ENCODE measurements at places on chromosomes 2 and 18.

DNA sequence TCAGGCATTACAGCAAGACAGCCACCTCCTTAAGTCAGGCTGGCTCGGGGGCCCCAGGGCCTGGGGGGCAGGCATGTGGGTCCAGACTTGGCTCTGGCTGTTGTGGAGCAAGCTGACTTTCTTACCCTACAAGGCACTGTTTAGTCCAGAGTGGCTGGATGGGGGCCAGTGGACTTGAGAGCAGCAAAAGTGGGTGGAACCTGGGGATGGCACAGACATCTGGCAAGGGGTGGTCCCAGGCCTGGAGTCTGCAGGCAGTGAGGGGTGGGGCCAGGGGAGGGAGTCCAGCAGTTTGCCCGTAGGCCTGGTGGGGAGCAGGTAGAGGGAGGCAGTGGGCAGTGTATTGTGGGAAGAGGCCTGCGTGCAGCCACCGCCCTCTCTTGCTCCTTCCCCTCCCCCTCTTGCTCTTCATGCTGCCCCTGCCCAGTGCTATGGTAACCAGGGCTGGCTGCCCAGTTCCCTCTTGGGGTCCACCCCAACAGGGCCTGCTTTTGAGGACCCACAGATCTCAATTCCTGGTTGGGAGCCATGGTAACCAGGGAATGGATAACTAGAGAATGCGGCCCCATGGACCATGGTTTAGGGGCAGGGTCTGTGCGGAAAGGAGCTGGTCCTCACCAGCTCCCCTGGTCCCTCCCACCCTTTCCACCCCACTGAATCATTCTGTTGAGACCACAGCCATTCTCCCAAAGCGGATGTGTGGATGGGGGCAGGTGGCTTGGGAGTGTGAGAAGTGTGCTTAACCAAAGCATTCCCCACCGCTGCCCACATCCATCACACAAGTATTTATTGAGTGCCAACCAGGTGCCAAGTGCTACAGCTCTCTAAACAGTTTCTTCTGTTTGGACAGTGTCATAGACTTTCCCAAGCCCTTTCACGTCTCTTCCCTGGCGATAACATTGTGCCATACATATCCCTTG is 19.3 kb downstream of the SPEG start:
- no peak for DNase-seq

DNA sequence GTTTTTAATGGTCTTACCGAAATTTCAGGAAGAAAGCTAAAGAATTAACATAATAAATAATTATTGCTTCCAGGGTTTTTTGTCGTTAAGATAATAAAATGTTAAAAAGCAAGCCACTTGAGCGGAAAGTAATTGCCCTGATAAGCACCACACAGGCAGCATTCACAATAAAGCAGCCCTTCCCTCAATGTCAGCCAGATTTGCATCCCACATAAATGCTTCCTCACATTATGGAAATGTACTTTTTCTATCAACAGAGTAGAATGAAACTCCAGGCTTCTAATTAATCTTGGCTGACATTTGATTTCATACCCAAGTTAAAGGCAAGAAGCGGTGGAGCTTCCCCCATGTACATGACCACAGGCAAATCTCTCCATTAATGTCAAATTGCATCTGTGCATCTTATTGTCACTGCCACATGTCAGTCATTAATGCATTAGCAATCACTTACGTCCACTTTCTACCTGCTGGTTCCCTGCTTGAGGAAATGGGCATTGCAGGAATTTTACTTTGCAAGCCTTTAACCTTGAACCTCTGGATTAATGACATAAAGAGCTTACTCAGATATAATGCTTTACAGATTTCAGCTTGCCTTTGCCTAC is 26.2 kb downstream of the PTPRM start:
- no peak for DNase-seq

- DNase-seq, result no peak
Measured at GRCh38 chr18:1846640-1847039, 724.7 kb downstream of the METTL4 start.

DNA sequence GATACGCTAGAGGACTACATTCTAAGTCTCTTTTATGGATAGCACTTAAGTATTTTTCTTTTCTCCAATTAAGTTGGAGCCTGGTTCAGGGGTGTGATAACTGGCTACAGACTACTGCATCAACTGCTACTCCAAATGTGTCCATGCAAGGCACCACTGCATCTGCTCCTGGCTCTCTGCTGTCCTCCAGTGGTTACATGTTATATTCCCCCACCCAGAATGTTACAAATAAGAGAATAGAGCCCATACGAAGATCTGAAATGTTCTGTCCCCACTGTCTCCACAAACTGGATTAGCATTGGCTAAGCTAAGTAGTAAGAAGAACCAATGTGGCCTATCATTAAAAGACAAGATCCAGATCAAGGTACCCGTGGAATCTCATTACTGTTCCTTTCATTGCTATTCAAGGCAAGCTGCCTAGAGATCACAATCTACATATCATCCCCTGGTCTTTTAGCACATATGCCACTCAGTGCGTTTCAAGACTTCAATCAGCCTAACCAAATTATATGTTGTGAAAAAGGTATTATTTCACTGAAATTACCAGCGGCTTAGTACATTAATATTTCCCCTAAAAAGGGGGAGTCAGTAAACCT is 308.3 kb upstream of the SLC8A1 start:
- DNase-seq, result no peak
